ENCODE measurements at places on chromosomes 1 and 21.
A peak's percentile ranks its signal among the peaks of the same experiment; 100 is the strongest.

DNA sequence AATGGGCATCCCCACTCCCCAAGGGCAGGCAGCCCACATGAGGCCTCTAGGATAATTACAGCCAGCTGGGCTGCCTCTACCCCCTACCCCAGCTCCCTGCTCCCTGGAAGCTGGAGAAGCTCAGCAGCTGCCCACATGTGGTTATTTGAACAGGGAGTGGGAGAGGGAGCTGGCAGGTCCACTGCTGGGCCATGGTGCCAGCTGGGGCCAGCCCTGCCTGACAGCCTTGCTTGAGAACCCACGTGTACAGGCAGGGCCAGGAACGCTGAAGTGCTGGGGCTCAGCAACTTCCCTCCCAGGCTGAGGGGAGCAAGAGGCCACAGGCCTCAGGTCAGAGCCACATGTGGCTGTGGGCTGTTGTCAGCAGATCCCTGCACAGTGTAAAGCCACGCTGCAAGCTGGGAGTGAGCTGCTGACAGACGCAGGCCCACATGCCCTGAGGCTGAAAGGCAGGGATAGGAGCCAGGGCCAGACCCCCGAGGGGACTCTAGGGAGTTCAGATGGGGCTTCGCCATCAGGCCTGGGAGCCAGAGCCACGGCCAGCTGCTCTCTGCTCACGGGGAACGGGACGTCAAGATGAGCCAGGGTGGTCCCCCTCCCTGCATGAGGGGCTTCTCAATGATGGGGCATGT, 129.0 kb downstream of the SYF2 start:
- DNase-seq: no peak

DNA sequence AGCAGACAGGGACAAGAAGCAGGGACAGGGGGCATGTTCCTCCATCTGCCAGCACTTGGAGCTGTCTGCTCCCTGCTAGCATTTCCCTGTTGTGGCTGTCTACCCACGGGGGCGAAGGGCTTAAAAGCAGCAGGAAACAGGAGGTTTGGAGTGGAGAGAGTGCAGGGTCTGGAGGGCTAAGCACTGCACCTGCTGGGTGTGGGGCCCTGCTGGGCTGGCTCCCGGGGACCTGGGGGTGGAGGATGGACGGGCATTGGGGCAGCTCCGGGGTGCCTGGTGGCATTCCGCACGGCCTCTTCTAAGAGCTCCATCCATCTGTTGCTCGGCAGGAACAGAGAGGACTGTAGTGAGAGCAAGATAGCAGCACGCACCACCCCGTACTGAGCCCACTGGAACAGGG, 21.2 kb downstream of the LRRC71 start:
- peak; percentile 23 for DNase-seq

GRCh38 chr21:33169359-33169758, 60.4 kb upstream of the IFNAR2 start:
- no peak for DNase-seq

- DNase-seq: no peak
Observed at GRCh38 chr1:200624679-200625335, 4.3 kb upstream of the KIF14 start.

- DNase-seq: peak; percentile 27
Observed at GRCh38 chr1:229258757-229259060, 12.2 kb upstream of the RAB4A start.

GRCh38 chr1:160129046-160129445, 13.5 kb downstream of the ATP1A2 start:
- no peak for DNase-seq

GRCh38 chr1:32783851-32784250, 33.3 kb downstream of the YARS1 start:
- DNase-seq: no peak

All from G401 (cell line).